PC-9 (cell line): ENCODE measurements at places on chromosomes 6 and 20.

DNA sequence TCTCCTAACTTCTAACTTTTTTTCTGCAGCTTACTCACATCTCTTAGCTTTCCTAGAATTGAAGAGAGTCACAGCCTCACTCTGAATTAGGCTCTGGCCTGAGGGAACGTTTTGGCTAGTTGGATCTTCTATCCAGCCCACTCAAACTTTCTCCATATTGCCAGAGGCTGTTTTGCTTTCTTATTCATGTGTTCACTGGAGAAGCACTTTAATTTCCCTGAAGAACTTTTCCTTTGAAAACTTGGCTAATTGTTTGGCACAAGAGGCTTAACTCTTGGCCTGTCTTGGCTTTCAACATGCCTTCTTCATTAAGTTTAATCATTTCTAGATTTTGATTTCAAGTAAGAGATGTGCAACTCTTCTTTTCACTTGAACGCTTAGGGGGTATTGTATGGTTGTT lies 138.2 kb upstream of the PLCB4 start:
- no peak for DNase-seq

DNA sequence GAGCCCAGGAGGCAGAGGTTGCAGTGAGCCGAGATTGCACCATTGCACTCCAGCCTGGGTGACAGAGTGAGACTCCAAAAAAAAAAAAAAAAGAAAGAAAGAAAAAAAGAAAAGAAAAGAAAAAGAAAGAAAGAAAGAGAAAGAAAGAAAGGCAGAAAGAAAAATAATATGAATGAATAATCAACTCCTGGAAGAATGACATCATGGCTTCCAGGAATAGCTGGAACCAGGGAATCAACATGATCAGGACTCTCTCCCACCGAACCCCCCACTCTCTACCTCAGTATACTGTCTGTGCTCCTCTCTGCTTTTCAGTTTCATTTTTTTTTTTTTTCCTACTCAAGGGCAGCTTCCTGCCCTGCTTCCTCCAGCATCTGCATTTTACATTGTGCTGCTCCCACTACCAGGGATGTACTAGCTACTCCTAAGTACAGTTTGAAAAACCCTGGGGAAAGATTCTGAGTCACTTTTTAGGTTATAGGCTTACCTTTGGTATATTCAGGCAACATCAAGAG lies 19.7 kb upstream of the MTCL3 start:
- no peak for DNase-seq

- no peak for DNase-seq
Observed at GRCh38 chr20:2804852-2805688, 4.6 kb upstream of the CPXM1 start.

DNA sequence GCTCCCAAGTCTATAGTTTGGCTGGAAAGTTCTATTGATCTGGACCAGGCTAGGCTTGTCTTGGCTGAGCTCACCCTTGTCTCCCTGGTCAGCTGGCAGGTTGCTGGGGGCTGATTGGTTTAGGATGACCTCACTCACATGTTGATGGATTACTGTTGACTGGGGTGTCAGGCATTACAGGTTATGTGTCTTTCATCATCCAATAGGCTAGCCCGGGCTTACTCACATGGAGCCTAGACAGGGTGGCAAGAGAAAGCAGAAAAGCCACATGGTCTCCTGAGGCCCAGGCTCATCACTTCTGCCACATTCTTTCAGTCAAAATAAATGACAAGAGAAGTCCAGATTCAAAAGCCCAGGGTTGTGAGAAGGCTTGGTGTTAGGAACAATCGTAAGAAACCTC lies 103.5 kb downstream of the BFSP1 start:
- DNase-seq = no peak

- no peak for DNase-seq
Observed at GRCh38 chr6:130873746-130874145, 46.5 kb downstream of the SMLR1 start.

- DNase-seq = no peak
Observed at GRCh38 chr6:111838749-111839484, 34.3 kb downstream of the FYN start.

GRCh38 chr6:169640351-169640852 lies 61.4 kb downstream of the WDR27 start:
- DNase-seq = no peak

DNA sequence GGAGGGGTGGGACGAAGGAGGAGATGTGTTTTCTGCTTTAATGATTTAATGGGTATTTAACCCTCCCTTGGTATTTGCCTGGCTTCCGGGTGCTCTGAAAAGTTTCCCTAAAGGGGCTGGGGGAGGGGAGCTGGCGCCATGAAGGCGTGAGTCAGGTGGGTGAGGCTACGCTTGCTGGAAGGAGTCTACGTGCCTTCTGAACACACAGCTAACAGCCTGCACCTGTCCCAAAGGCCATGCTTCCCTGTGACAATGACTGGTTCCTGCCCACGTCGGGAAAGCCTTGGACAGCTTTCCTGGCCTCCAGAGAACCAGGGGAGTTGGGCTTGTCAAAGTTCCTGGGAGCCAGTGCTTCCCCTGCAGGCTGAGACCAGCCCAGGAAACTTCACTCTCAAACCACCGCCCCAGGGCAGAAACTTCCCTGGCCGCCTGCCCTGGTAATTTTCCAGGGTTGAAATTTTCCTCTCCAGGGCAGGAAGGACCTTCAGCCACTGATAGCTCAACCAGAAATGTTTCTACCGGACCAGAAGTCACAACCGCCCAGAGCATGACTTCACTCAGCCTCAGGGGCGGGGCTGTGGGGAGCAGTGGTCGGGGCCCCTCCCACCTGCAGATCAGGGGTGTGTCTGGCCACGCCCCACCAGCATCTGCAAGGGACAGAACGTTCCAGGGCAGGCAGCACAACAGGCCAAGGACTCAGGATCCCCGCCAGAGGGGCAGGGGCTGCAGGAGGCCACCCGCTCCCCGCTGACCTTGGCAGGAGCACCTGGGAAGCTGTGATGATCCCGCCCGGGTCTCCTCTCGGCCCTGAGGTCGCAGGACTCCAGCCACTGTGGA lies 18.6 kb upstream of the SLCO4A1 start:
- peak; percentile 98 for DNase-seq

DNA sequence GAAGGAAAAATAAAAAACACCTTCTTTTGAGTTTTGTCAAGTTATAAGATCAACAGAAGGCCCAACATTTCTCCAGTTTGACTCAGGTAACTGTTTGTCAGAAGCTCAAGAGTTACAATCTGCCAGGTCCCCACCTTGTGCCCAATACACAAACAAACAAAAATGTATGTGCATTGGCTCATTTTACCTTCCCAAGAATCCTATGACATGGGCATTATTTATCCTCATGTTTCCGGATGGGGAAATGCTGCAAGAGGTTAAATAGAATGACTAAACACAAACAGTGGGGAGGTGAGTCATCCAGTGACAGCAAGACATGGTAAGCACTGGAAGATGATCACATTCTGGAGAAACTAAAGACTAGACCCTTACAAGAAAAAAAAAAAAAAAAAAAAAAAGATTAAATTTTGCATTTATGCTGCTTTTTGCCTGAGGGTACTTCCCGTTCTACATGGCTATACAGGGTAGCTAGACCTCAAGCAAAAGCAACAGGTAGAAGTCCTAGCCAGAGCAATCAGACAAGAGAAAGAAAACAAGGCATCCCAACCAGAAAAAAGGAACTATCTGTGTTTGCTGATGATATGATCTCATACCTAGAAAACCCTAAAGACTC lies 23.6 kb upstream of the ANKRD60 start:
- peak; percentile 98 for DNase-seq

DNA sequence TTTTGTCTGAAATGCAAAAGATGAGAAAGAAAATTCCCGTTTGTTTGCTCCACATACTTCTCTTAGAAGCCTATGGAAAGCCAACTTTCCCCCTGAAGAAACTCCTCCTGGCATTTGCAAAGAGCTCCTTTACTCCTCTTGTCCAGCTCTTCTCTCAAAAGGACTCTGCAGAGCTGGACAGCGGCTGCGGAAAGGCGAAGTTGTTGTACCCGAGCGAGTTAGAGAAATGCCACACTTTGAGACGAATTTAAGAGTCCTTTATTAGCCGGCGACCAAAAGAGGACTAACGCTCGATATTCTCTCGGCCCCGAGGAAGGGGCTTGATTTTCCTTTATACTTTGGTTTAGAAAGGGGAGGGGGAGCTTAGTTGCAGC lies 157.8 kb downstream of the TRIM27 start:
- DNase-seq = no peak

- DNase-seq = no peak
Observed at GRCh38 chr6:11426571-11426970, 111.0 kb upstream of the TMEM170B start.

GRCh38 chr20:62748311-62748710 lies 39.7 kb downstream of the NTSR1 start:
- no peak for DNase-seq

- DNase-seq = peak; percentile 39
Observed at GRCh38 chr6:75084872-75085381, 120.9 kb downstream of the COL12A1 start.

DNA sequence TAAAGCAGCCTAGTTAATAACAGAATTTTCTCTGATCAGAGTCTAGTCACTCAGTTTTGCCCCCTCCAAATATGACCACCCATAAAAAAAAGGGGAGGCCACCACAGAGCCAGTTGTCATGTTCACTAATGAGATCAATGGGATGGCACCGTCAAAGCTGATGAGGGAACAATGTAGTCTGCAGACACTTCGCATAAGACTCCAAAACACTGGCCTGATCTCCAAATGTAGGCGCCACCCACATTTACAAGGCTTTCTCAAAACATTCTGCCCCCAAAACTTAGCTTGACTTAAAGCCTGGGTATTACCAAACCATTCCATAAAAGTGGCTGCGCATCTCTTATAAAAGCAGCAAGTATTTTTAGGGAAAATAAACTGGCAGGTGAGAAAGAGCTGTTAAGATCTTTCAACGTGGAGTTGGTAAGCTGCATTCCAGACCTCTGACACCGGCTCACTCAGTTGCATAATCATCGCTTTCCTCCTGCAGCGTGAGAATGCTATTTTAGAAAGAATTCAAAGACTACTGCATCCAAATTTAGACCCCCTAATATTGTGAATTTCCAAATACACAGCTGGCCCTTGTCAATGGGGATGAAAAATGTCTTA lies 59.3 kb downstream of the TBC1D7 start:
- peak; percentile 54 for DNase-seq

DNA sequence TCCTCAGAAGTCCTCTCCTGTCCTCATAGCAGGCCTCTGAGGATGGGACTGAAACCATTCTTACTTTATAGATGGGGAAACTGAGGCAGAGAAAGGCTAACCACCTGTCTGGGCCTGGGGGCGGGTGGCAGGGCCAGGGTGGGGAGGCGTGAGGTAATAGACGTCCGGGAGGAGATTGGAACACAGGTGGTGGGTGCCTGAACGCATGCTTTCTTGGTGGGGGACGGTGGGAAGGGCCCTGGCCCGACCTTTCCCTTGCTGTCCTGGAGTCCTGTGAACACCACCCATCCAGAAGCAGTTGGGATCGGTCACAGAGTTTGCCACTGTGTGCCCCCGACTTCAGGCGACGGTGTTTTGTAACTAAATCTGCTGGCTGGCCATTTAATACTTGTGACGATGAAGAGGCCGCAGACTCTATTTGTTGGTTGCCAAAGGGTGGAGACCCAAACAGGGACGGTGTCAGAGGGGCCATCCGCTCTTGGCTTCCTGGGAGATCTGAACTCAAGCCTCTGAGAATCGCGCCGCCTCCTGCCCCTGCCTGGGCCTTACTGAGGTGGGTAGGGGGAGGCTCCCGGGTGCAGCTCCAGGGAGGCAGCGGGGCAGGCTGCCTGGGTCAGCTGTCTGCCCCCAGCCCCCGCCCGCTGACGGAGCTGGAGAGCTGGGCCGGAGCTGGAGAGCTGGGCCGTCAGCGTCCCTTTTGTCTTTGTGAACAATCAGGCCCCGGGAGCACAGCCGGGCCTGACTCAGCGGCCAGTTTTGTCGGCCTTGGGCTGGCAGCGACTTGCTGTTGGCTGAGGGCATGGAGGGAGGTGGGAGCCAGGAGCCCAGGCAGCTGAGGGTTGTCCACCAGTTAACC lies 4.1 kb downstream of the RBM38 start:
- peak; percentile 34 for DNase-seq

GRCh38 chr20:16363506-16364319 lies 209.5 kb downstream of the KIF16B start:
- no peak for DNase-seq

- DNase-seq = no peak
Observed at GRCh38 chr6:163405412-163406309, 8.9 kb upstream of the QKI start.

GRCh38 chr6:44315516-44315915 lies 2.4 kb upstream of the AARS2 start:
- no peak for DNase-seq
